ENCODE measurements at places on chromosomes 11 and 22.

- no peak for DNase-seq
These were observed 126.0 kb downstream of the CTTN start for GRCh38 chr11:70524096-70524922.

DNA sequence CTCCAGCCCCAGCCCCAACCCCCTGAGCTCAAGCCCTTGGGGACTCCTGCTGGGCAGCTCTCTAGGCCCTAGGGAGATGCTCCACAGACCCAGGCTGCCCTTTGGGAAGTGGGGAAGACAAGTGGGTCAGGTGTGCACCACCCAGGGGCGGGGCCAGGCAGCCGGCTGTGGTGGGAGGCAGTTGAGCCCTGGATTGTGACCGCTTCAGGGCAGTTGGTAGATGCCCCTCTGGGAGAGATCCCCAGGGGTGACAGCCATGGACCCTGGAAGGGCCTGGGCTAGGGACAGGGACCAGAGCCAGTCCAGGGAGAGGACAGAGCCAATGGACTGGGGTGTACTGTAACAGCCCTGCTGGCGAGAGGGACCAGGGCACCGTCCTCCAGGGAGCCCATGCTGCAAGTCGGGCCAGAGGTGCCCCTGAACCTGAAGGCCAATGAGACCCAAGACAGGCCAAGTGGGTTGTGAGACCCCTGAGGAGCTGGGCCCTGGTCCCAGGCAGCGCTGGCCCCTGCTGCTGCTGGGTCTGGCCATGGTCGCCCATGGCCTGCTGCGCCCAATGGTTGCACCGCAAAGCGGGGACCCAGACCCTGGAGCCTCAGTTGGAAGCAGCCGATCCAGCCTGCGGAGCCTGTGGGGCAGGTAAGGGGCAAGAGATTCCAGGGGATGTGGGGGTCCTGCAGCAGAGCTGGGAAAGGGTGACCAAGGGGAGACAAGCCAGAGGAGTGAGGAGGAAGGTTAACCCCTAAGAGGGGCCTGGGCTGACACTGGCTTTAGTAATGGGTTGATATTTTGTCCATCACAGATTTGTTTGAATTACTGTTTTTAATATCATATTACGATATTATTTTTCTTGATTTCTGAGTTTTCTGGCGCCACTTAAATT, at the start of gene IGLL5:
Gene IGLL5, plus strand, starts transcription at position 196 of the 883 bp plus-strand sequence. Its CDS starts 238 bp downstream, at position 434.
- DNase-seq, result no peak

GRCh38 chr11:95322539-95322938, 91.5 kb upstream of the SESN3 start:
- DNase-seq, result no peak

DNA sequence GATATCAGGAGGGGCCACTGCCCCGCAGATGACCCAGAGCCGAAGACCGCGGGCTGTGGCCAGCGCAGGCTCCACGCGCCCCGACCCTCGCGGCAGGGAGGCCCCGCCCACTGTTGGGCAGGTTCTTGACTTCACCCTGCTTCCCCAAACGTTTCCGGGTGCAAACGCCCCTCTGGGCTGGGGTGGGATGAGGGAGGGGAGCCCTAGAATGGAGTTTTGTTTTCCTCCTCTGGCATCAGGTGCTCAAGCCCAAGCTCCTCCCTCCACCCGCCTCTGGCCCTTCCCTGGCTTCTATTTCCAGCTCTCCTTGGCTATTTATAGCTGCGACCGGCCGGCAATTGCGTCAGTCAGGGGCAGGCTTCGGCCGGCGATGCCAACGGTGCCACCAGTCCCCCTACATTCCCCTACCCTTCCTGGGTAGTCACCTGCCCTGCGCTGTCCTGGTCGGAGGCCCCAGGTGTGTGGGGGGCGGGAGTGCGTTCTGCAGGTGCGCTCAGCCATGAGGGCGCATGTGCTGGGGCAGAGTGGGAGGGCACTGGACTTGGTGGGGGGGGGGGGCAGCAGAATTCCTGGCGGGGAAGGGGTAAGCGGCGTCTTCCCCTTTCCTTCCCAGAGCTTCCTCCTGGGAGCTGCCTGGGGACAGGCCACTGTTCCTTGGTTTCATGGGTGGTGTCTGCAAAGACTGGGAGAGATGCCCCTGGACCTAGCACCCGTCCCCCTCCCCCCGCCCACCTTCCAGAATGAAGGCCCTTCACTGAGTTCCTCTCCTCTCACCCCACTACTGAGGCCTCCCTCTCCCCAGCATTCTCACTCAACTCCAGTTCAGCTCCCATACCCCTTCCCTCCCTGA, 23.6 kb downstream of the DUSP8 start:
- DNase-seq, result no peak

DNA sequence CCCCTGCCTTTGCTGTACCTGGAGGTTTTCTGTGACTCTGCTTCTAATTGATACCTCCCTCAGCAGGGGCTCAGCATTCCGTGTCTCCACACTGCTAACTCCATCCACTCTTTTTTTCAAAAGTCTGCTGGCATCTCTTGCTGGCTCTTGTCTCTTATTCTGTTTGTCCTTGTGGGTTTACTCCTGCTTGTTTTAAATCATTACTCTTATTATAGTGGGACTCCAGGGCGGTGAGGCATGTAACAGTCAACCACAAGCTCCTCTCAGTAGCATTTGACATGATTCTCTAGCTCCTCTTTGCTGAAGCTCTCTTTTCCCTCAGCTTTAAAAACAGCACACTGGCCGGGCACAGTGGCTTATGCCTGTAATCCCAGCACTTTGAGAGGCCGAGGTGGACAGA, 260.2 kb upstream of the NARS2 start:
- no peak for DNase-seq

GRCh38 chr11:83191986-83192385, 1.5 kb upstream of the ANKRD42 start:
- DNase-seq, result no peak

DNA sequence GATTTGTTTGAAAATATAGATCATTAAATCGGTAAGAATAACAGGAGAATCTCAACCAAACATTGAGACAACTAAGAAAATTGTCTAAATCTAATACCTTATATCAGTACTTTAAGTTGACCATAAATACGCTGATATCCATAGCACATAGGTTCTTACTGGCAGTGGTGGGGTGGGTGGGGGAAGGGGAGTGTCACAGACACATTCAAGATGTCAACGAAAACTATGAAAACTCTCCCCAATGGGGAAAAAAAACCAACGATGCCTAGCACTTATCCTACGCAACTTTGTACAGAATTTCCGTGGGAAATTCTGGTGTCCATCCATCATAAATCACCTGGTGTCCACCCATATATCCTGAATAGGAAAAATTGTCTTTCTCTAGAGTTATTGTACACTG, 6.2 kb downstream of the GRAP2 start:
- no peak for DNase-seq

GRCh38 chr22:29203488-29204454, 1.9 kb upstream of the EMID1 start:
- no peak for DNase-seq

- no peak for DNase-seq
These were observed 79.0 kb downstream of the CADM1 start for GRCh38 chr11:115425250-115425649.
